ENCODE measurements at places on chromosomes 6 and 20.

GRCh38 chr6:7261852-7262461 lies 51.0 kb downstream of the SSR1 start:
- no peak for DNase-seq

DNA sequence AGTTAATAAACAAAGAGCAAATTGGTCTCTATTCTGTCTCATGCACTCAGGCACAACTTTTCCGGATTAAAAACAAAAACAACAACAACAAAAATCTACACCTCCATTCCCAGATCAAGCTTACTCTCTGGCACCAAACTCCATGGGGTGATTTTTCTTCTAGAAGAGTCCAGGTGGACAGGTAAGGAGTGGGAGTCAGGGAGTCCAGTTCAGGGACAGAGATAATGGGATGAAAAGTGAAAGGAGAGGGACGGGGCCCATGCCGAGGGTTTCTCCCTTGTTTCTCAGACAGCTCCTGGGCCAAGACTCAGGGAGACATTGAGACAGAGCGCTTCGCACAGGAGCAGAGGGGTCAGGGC lies 437 bp upstream of the HLA-A start:
- no peak for DNase-seq

- no peak for DNase-seq
These were observed 417 bp downstream of the NFATC2 start for GRCh38 chr20:51542033-51542570.

DNA sequence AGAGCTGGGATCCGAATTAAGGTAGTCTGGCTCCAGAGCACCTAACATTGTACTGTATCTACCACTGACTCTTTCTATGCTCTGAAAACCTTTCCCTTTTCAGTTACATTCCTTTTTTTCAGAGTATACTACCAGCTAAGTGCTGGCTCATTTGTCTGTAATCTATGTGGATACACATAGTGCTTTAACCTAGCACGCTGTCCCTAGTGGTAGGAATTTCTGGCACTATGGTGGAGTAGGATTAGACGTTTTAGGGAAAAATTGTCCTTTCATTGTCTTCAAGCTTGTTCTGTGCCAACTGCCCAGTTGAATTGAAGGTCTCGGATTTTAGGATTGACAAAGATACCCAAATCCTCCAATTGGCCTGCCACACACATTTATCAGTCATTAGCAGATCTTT lies 259.1 kb upstream of the FERMT1 start:
- DNase-seq, result no peak

GRCh38 chr6:166958926-166959861 lies 2.8 kb upstream of the RNASET2 start:
- DNase-seq, result no peak

GRCh38 chr20:48384147-48384818 lies 443.5 kb downstream of the PREX1 start:
- no peak for DNase-seq

DNA sequence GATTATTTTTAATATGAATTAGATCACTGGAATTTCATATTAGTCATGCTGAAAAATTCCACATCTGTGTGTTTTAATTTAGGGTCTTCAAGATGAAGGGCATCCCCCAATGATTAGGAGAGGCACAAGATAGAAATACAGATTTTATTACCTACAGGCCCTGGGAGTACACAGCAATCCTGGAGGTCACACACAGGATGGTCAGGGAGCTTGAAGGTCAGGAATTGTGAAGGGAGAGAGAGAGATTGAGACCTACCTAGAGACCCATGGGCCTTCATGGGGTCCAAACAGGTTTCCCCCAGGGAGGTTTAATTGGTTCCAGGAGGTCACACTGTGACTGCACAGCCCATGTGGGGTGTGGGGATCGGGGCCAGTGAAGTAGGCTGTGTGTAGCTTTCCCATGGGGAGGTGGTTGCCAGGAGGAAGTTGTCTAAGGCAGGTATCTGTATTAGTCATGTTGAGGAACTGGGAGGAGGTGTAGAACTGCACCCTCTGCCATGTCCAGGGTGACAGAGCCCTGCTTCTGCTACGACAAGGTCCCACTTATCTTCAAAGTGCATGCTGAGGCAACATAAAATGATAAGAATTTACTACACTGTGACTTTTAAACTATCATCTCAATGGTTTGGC lies 18.3 kb downstream of the SNX9 start:
- DNase-seq, result no peak

DNA sequence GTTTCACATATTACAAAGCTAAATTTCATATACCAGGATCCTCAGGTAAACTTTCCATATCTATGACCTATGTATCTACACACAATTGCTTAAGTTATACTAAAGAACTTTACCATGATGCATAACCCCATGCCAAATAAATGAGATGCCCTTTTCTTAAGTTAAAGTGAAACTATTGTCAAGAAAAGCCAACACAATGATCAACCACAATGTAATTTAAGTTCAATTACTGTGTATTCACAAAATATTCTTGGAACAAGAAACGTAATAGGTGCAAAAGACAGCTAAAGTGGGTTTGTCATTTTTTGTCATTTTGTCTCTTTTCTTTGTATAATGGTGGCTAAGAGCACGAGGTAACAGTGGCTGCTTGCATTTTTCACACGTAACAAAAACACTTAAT lies 158.0 kb upstream of the SHLD1 start:
- no peak for DNase-seq

DNA sequence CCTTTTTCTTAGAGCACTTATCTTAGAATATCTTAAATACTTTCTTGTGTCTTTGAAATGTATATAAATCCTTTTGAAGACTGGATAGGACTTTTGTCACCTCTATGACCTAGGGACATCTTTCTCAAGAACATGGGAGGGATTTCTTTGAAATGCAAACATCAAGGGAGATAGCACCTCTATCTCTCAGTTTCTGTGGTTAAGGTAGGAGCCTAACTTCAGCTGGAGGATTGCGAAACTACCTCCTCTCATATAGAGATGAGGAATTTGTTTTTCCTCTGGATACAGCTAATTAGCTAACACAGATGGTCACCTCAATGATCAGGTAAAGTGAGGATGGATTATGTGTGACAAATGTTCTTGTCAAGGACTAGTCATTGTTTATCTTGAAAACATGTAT lies 631.3 kb upstream of the IMPG1 start:
- no peak for DNase-seq

GRCh38 chr6:38259736-38260135 lies 380.0 kb downstream of the BTBD9 start:
- DNase-seq, result no peak

DNA sequence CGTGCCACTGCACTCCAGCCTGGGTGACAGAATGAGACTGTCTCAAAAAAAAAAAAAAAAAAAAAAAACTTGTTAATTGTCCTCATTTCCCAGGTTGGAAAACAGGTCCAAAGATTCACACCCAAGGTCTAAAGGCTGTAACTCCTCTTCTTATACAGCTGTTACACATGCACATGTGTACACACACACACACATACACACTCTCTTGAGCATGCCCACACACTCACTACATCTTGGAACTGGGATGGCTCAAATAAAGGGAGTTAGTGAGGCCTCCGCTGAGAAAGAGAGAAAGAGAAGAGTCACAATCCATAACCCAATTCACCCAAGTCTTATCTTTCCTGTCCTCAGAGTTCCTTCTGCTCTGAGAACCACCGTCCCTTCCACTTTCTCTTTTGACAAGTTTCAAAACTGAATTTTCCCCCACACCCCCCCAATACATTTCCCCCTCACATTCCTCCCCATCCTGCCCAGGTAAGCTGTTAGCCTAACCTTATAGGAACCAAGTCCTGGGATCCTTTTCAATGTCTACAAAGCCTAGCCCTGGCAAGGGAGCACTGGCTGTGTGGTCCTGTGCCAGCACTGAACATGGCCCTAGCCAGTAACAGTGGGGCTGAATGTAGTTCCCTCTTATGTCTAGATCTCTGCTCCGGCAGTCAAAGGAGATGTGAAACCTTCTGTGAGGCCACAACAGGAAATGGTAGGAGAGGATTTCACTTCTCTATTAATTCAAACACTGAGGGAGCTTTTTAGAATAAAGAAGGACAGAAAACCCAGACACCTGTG lies 3.2 kb upstream of the HLA-DMB start:
- DNase-seq, result peak; percentile 30

DNA sequence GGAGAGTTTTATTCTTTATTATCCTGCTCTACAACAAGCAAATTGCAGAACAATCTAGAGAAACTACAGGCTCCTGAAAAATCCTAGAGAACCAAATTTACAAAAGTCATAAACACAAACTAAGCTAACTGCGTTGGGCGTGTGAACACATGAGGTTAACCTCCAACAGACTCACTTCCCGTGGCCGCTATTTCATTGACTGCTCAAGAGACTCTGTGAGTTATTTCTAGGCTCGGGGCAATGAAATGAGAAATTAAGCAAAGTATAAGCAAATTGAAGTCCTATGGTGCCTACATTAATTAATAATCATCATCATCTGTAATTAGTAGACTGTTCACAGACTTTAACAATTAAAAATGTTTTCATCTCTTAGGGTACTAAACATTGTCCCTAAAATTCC lies 100.0 kb downstream of the MBOAT1 start:
- no peak for DNase-seq

- no peak for DNase-seq
These were observed 41.5 kb upstream of the RNF24 start for GRCh38 chr20:4056880-4057279.

GRCh38 chr6:144820270-144820669 lies 535.1 kb downstream of the UTRN start:
- no peak for DNase-seq

DNA sequence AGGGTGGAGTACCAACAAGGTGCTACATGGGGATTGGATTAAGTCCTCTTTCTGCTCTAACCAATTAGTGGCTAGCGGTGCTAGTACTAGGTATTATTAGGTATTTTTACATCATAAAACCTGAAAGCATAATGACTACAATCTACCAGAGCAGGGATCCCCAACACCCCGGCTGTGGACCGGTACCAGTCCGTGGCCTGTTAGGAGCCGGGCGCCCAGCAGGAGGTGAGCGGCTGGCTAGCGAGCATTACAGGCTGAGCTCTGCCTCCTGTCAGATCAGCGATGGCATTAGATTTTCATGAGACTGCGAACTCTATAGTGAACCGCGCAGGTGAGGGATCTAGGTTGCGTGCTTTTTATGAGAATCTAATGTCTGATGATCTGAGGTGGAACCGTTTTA lies 9.1 kb upstream of the CD40 start:
- DNase-seq, result no peak

- DNase-seq, result no peak
These were observed 5.6 kb downstream of the HTR1E start for GRCh38 chr6:86942769-86943516.

- DNase-seq, result no peak
These were observed 1111.4 kb upstream of the CITED2 start for GRCh38 chr6:140485740-140486449.

GRCh38 chr6:44787254-44787834 lies 399.8 kb downstream of the CDC5L start:
- DNase-seq, result no peak

DNA sequence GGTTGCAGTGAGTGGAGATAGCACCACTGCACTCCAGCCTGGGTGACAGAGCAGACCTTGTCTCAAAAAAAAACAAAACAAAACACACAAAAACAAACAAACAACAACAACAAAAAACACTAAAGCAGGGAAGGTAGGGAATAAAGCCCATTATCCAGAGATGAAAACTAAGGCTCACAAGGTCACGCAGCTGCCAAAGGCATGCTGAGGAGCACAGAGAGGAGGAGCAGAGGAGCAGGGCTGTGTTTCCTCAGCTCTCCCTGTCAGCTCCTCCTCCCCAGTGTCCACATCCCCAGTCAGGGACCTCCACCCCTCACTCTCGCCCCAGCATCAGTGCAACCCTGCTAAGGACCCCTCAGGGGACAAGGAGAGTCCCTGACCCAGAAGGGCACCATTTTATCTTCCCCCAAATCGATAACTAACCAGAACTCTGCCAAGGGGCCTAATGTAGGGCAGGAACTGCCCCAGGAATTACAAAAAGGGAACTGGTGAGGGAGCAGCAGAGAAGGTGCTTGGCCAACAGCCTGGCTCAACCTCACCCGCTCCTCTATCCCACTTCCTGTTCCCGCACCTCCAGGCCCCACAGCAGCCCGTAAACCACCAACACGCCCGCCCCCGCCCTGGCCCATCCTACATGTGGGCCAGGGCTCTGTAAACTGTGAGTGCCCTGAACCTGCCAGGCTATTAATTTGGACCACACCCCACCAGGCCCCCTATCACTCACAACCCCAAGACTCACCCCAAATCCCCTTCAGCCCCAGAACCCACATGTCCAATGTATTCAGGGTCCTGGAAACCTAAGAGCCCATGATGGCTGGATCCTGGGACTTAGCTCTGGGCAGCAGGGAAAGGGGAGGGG lies 9.0 kb downstream of the TEAD3 start:
- DNase-seq, result no peak

DNA sequence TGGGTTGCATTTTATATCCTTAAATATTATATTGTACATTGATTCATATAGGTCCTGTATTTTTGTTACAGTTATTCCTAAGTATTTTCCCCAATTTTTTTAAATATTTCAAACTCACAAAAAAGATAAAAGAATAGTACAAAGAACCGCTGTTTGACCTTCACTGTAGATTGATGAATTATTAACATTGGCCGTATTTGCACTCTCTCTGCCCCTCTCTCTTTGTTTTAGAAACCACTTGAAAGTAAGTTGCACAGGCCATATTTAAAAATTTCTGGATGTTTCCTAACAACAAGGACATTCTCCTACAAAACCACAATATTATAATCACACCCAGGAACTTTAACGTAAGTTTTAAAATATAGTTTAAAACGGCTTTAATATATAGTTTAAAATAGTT lies 72.0 kb upstream of the DUSP22 start:
- no peak for DNase-seq

GRCh38 chr20:10729785-10730184 lies 56.0 kb upstream of the JAG1 start:
- no peak for DNase-seq

DNA sequence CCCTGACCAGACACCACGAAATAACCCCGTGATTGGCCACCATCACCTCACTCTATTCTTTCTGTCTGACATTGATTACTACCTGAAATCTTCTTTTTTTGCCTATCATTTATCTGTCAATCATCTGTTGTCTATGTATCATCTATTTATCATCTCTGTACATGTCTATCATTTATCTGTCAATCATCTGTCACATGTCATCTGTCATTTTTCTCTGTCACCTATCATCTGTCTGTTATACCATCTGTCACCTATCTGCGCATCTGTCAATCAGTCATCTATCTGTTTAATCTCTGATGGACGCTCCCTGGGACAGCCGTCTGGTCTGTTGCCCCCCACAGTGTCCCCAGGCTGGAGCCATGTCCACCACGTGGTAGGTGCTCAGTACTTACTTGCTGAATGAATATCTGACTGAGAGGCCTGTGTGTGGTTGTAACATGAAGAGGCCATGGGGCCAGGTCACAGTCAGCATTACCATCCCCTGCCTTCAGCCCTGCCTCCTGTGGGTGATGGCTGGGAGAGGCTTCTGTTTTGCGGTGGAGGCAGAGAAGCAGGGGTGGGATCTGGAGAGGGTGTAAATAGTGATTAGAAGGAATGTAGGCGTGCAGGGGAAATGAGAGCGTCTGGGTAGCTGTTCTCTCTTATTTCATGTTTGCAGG lies 302.7 kb downstream of the QKI start:
- peak; percentile 53 for DNase-seq

Data from femur (tissue), 1 donor.